ENCODE measurements at places on chromosomes 3 and 15. TPM values are rescaled to one million over a fixed set of nuclear protein-coding genes. Genes with fewer than 3 reads are reported as not detected.
A peak's percentile ranks its signal among the peaks of the same experiment; 100 is the strongest.

ANKRD34C gene
- total RNA-seq: not detected

DNA sequence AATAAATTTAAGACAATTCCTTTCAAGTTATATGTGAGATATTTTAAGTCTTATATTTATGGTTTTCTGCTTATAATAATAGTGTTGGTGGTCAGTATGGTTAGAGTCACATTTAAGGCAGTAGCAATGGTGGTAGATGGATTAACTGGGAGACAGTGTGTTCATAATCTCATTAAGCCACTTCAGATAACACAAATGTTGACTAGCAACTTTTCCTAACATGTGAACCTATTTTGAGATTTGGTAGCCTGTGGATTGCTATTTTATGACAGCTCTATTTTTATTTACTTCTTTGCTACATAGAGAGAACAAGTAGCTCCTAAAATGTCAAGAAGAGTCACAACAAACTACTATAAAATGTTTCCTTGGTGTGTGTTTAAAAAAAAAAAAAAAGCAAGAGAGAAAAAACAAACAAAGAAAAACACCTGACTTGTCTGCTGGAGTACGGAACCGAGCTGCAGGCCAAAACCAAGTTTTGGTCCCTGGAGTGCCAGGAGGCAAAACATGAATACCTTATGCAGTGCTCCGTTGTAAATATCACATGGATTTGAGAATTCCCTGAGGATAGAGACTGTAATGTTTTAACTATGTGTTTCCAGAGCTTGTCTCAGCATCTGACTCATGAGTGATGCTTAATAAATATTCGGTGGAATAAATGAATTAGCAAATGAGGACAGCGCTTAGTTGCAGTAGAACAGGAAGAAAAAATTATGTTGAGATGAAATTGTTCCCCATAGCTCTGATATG, 457.1 kb upstream of the ROBO2 start:
- H3K36me3 ChIP-seq: no peaks in the 10 kb centered on the region
- no peaks in the 10 kb centered on the region for H3K4me1 ChIP-seq
- H3K4me3 ChIP-seq: no peak overlapping the region
- H3K27ac ChIP-seq: no peak overlapping the region
- DNase-seq: no peak

- no peak overlapping the region for H3K4me3 ChIP-seq
- DNase-seq: no peak
- H3K27me3 ChIP-seq: no peaks in the 10 kb centered on the region
- H3K4me1 ChIP-seq: peaks cover 4% of the 10 kb centered on the region
- no peaks in the 10 kb centered on the region for H3K36me3 ChIP-seq
- peak overlapping the region; percentile 52 for H3K27ac ChIP-seq
Measured at GRCh38 chr15:88905576-88905975, 7.6 kb downstream of the MFGE8 start.

GRCh38 chr3:25235031-25235430, 193.0 kb upstream of the RARB start:
- DNase-seq: no peak
- no peak overlapping the region for H3K27ac ChIP-seq
- H3K4me3 ChIP-seq: no peak overlapping the region
- no peaks in the 10 kb centered on the region for H3K4me1 ChIP-seq
- H3K36me3 ChIP-seq: no peaks in the 10 kb centered on the region

- H3K27ac ChIP-seq: no peak overlapping the region
- DNase-seq: no peak
- no peaks in the 10 kb centered on the region for H3K27me3 ChIP-seq
- no peak overlapping the region for H3K4me3 ChIP-seq
- no peaks in the 10 kb centered on the region for H3K36me3 ChIP-seq
Measured at GRCh38 chr15:80934761-80935221, 54.8 kb downstream of the MESD start.

DNA sequence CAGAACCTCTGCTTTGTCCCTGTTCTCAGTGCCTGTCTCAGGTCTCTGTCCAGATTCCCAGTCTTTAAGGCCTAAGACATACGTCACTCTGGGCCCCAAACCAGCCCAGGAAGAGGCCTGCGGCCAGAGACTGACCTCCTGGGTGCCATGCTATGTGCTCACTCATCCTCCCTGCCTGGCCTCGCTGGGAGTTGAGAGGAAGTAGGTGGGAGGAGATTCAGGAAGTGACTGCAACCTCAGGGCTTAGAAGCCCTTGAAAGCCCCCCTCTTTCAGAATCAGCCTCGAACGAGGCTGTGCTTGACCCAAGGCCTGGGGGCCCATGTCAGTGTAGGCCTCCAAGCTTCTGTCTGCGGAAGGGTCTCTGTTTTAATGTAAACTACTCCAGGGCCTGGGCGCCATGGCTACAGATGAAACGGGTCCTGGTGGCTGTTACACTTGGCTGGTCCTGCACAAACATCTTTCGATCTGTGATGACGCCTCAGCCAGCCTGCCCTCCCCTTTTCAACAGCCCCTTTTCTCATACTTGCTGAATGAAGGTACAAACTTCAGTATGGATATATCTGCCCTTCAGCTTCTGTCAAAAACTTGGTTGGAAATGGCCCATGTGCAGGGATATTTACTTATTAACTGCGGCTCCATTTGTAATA, 11.7 kb downstream of the RASGRF1 start:
- no peak overlapping the region for H3K27ac ChIP-seq
- H3K4me3 ChIP-seq: no peak overlapping the region
- H3K36me3 ChIP-seq: no peaks in the 10 kb centered on the region

GRCh38 chr3:99842826-99843589, 25.3 kb downstream of the CMSS1 start:
- no peak for DNase-seq
- peak overlapping the region; percentile 61 for H3K27ac ChIP-seq
- H3K4me3 ChIP-seq: no peak overlapping the region
- H3K36me3 ChIP-seq: no peaks in the 10 kb centered on the region
- no peaks in the 10 kb centered on the region for H3K4me1 ChIP-seq

Data from breast epithelium (tissue), 4 donors.